ENCODE measurements at places on chromosomes 4 and X. TPM values are rescaled to one million over a fixed set of nuclear protein-coding genes. Genes with fewer than 3 reads are reported as not detected.

RTL5 gene
- 0.08 TPM for total RNA-seq

GPRIN3 gene
- 66.5 TPM for total RNA-seq

IL2RG gene
- total RNA-seq: 498 TPM

AKAP14 gene
- total RNA-seq: not detected

DGAT2L6 gene
- total RNA-seq: not detected

TMPRSS11B gene
- total RNA-seq: not detected

CBLL2 gene
- not detected for total RNA-seq

MAGEB2 gene
- total RNA-seq: not detected

RAI2 gene
- total RNA-seq: not detected

CLCN4 gene
- total RNA-seq: not detected

ACE2 gene
- total RNA-seq: not detected

TRPC5OS gene
- total RNA-seq: not detected

ARHGAP36 gene
- not detected for total RNA-seq

RNF128 gene
- not detected for total RNA-seq
